ENCODE measurements at places on chromosomes 11 and 22.

- no peak for DNase-seq
These were observed 14.1 kb downstream of the POLA2 start for GRCh38 chr11:65275906-65276305.

DNA sequence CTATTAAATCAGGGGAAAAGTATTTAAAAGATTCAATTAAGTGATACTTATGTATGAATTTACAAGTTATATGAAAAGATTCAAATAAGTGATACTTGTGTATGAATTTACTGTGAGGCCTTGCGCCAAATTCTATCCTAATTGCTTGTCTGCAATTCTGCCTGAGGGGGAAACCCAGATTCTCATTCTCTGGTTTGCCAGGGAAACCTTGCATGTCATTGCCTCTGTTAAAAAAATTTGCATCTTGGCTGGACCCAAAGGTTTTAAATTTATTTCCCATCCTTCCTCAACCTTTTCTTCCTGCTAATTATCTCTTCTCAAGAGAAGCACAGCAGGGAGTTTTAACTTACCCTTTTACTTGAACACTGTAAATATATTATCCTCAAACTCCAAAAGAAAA, 13.8 kb downstream of the OLFML1 start:
- DNase-seq: no peak

GRCh38 chr22:19886605-19887255, 32.1 kb upstream of the GNB1L start:
- DNase-seq: peak; percentile 20

GRCh38 chr11:128239306-128239705, 348.1 kb downstream of the ETS1 start:
- no peak for DNase-seq

- no peak for DNase-seq
These were observed 7.2 kb upstream of the EHD1 start for GRCh38 chr11:64885367-64886286.

DNA sequence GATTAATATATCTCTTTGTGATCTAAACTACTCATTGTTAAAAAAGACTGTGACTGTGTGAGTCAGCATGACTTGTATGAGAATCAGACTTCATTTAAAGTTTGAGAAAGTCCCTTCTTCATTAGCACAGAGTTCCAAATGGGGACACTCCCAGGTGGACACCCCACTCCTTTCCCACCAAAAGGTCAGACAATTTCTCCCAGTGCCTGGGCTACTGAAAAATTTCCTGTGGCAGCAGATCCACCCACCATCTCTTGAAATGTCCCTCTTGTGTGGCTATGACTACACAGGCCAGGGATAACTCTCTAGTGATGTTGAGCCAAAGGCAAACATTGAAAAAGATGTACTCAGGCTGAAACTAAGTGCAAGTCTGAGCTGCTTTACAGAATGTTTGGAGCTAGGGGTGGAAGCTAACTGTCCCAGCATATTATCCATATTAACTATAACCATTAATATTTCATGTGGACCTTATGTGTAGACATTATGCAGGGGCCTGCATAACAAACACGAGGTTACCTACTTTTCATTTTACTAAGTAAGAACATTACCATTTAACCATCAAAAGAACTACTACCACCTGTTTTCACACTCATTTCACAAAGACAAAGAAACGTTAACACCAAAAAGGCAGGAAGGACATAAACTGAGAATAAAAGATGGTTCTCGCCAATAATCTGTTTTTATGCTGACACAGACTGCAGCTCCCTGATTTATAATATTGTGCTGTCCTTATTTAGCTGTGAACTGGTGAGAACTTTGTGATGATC, 44.8 kb downstream of the MMP20 start:
- DNase-seq: no peak

DNA sequence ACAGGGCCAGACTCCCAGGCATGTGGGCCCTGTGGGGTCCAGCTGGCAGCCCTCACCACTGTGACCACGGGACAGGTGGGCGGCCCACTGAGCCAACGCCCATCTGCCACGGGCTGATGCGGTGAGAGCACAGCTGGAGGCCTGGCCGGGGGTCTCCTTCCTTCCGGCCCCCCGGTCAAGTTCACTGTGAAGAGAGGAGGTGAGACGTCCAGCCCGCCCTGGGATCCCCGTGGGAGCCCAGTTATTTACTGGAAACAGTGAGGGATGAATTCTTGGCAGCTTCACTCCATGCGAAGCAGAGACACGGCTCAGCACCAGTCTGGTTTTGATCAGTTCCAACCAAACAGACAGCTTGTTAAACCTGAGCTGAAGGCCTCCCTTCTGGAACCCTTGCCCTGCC, 38.7 kb downstream of the WNT11 start:
- no peak for DNase-seq

DNA sequence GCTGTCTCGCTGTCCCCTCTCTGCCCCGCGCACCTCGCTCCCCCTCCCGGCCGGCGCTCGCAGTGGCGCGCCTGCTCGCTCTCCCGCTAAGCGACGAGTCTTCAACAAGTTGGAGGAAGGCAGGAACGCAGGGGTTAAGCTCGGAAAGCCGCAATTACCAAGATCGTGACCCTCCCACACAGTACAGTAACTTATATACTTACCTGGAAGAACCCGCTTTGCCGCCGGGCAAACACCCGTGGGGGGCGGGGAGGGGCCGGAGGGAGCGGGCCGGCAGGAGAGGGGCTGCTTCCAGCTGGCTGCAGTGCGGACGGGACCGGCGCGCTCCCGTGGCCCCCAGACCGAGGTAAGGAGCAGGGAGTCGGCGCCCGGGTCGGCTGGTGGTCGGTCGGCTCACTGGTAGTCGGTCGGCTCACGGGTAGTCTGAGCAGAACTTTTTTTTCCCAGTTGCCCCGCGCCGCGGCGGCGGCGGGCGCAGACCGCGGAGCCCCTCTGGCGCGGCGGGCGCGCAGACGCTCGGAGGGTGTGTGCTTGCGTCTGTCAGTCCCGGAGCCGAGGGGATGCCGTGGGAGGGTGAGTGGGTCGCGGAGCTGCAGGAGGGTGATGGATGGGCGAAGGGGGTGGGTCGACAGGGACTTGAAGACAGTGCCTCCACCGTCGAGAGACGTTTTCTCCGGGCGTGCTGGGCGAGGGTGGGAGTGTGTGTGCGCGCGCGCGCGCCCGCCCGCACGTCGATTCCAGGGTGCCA, 101.2 kb upstream of the HSD17B12 start:
- no peak for DNase-seq

DNA sequence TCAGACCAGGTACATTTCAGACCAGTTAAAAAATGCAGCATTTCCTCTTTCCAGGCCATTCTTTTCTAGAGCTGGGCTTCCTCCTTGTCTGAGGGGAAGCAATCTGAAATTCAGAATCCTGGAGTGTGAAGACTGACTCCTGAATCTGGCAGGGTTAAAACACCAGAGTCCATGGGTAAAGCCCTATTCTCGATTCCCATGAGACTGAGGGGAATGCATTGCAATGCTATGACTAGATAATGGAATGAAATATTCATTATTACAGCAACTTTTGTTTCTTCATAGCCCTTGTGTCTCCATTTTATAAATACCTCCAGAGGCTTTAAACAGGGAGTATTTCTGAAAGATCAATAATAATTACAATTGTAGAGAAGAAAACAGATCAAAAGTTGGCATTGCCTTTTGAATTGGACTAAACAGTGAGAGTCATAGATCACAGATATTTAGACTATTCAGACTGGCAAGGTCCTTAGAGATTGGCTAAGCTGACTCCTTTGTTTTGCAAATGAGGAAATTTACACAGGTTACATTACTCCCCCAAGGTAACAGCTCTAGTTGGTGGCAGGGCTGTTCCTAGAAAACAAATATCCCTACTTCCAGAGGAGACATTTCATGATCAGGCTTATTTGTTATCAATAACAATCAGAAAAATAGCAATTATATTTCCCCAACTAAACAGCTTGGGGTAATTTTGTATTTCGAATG, 632.6 kb upstream of the KIRREL3 start:
- no peak for DNase-seq

DNA sequence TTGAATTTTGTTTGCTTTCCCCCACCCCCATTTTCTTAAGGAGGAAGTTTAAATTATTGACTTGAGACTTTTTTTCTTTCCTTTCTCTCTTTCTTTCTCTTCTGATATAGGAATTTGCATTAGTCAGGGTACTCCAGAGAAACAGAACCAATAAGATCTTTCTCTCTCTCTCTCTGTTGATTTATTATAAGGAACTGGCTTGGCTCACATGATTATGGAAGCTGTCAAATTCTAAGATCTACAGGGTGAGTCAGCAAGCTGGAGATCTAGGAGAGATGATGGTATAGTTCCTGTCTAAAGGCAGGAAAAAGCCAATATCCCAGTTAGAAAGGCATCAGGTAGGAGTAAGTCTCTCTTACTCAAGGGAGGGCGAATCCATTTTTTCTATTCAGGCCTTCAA, 64.0 kb downstream of the CCDC81 start:
- no peak for DNase-seq

DNA sequence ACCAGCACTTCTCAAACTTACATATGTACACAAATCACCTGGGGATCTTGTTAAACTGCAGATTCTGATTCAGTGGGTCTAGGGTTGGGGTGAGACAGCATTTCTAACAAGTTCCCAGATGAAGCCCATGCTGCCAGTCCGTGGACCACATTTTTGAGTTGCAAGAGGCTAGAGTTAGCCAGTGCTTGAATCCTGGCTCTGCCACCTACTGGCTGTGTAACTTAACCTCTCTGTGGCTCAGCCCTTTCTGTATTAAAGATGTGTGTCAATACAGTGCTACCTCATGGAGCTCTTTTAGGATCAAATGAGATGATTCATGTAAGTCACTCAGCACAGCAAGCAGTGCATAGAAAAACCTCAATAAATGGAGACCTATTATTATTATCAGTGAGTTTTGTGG, 90.2 kb upstream of the ISX start:
- no peak for DNase-seq

DNA sequence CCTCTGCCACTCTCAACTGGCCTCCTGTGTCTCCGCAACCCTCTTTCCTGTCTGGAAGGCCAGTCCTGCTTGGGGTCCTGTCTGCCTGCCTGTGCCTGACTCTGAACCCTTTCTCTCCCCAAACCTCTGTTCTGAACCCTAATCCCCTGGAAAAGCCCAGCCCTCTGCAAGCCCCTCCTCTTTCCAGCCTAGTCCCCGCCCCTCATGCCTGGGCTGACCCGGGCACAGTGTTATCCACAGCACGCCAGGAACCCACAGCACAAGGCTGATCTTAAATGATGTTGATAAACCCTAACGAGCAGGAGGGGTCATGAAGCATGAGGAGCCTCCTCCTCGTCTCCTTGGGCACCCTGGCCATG, at the start of gene IFITM10:
Gene IFITM10, minus strand, starts transcription at position 115 of the 359 bp plus-strand sequence. CDS start 153 bp downstream, outside the sequence.
- no peak for DNase-seq

DNA sequence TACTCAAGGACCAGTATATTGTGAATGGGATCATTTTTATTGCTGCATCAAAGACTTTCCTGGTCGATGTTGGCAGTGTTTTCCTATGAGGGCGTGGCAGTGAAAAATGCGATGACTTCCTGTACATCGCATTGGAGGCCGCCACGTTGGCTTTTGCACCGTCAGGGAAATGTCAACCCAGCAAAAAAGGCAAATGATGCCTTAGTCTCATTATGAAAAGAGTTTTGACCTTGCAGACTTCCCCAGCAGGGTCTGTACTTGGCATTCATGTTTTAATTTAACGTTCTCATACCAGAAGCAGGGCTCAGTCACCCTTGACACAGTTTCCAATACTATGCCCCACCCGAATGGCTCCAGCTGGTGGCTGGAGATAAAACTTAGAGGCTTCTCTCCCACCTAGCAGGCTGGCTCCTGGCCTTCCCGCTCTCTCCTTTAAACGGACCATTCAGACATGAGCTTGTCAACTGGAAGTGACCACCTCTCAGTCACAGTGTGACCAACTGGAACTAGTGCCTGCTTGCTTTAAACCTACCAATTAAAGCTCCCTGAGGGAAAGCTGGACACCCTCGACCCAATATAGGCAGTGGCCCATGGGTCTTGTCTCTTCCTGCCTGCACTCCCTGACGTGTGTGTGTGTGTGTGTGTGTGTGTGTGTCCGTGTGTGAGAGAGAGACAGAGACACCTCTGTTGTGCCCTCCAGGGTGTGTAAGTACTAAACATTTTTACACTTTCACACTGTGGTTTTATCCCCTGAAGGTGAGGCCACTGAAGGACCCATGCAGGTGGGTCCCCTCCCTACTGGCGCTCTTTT, 8.7 kb upstream of the GDPD5 start:
- no peak for DNase-seq

- no peak for DNase-seq
These were observed 151.5 kb downstream of the CCDC34 start for GRCh38 chr11:27211370-27212127.

DNA sequence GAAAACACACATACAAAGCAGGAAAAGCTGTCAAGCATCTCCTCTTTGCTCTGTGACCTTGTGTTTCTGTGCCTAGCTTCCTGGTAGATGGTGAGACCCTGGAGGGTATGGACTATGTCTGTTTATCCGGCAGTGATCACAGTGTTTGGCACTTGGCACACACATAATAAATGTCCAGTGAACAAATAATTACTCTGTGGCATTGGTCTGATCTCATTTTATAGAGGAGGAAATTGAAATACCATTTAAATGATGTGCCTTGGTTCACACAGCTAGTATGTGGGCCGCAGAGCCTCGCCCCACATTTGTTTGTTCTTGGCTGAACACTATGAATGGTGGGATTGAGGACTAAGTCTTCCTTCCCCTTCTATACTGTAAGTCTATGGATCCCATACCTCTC, 104.7 kb upstream of the SPON1 start:
- no peak for DNase-seq

- DNase-seq: no peak
These were observed 506.3 kb upstream of the RAG2 start for GRCh38 chr11:37104380-37104779.

DNA sequence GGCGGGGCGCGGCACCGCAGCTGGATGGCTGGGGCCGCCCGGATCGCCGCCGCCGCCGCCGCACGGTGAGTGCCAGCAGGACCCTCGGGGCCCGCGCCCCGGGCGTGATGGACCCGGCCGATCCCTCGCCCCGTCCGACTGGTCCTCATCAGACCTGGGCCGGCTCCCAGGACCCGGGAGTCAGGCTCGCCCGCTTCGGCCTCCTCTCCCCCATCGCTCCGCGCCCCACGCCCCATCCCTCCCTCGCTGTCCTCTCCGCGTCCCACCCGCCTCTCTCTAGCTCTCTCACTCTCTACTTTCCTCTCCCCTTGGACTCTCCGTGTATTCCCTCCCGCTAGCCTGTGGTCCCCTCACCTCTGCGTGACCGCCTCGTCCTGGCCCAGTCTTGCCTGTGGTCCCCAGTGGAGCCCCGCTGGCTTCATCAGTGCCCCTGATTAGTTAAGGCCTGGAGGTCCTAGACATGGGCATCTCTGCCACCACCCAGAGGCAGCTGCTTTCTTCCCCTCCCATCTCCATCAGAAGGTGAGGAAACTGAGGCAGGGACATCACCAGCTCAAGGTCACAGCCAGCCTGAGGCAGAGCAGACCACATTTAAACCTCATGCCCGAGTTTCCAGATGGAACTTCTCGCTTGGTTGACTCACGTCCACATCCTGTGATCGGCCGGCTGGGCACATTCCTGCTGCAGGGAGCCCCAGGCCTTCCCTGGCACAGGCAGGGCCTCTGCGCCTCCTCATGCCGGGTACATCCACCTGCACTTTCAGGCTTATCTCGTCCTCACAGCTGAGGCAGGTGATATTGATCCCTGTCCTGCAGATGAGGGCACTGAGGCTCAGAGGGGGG, 429 bp downstream of the SLC39A13 start:
- DNase-seq: no peak

GRCh38 chr11:93236741-93237675, 39.2 kb upstream of the SLC36A4 start:
- DNase-seq: no peak

GRCh38 chr11:105401269-105401809, 208.5 kb upstream of the GRIA4 start:
- DNase-seq: no peak

- DNase-seq: no peak
These were observed 128.6 kb downstream of the SLC17A6 start for GRCh38 chr11:22466809-22467208.

All from T-helper 1 cell (primary cell).